Thyroid gland (tissue), 4 donors: ENCODE measurements at places on chromosomes 7 and 10. TPM values are rescaled to one million over a fixed set of nuclear protein-coding genes. Genes with fewer than 3 reads are reported as not detected.

ENTPD1 gene
- 15.6 TPM for total RNA-seq

CTAGE8 gene
- 4.3 TPM for total RNA-seq

TBX20 gene
- 0.27 TPM for total RNA-seq

BMPER gene
- total RNA-seq: 0.44 TPM

SLC13A1 gene
- total RNA-seq: not detected

SMKR1 gene
- total RNA-seq: 1.2 TPM

GPR37 gene
- 0.20 TPM for total RNA-seq

BLNK gene
- total RNA-seq: 36.9 TPM

MCM10 gene
- 0.24 TPM for total RNA-seq

HOXA11 gene
- not detected for total RNA-seq

KCP gene
- total RNA-seq: 0.54 TPM

ABCC2 gene
- total RNA-seq: 1.0 TPM

SPRN gene
- total RNA-seq: not detected

MACC1 gene
- total RNA-seq: 7.7 TPM

GJD4 gene
- total RNA-seq: not detected

DLX5 gene
- total RNA-seq: 1.5 TPM

ZEB1 gene
- total RNA-seq: 51.7 TPM

DNAJB12 gene
- total RNA-seq: 31.6 TPM

ACSM6 gene
- 0.56 TPM for total RNA-seq

TMEM248 gene
- 140 TPM for total RNA-seq

NEUROD6 gene
- not detected for total RNA-seq

CLRN3 gene
- total RNA-seq: not detected

MALRD1 gene
- 0.94 TPM for total RNA-seq

SORCS1 gene
- total RNA-seq: 5.8 TPM

SEMA3E gene
- total RNA-seq: 1.3 TPM

CFAP46 gene
- total RNA-seq: 8.3 TPM

DYNC1I1 gene
- 12.8 TPM for total RNA-seq

TRIM56 gene
- total RNA-seq: 22.2 TPM

COX19 gene
- 28.2 TPM for total RNA-seq

CH25H gene
- total RNA-seq: 0.44 TPM

WNT8B gene
- total RNA-seq: not detected

ASZ1 gene
- not detected for total RNA-seq

BAIAP2L1 gene
- total RNA-seq: 28.2 TPM

NKX1-2 gene
- not detected for total RNA-seq

ST8SIA6 gene
- total RNA-seq: 0.45 TPM
